GM12892 (cell line): ENCODE measurements at places on chromosomes 5 and 9.

DNA sequence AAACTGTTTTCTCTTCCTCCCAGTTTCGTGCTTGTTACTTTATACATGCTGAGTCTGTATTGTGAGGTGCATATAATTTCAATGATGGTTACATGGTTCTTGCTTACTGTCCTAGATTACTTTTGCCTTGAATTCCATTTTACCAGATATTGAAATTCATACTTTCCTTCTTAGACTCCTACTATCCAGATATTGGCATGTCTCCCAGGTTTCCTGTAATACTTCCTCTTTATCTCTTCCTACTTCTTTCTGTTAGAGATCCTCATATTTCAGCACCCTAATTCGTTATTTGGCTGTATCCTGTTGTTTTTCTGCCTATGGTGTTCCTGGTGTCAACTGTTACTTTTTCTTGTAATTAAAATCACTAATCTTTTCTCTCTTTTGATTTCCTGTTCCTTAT is 522.1 kb downstream of the CCDC171 start:
- no peak for DNase-seq

GRCh38 chr5:63700241-63700640 is 262.0 kb downstream of the HTR1A start:
- DNase-seq: no peak

GRCh38 chr5:134577022-134577795 is 51.7 kb downstream of the JADE2 start:
- no peak for DNase-seq

- DNase-seq: no peak
Observed at GRCh38 chr5:9194509-9194908, 351.4 kb downstream of the SEMA5A start.

DNA sequence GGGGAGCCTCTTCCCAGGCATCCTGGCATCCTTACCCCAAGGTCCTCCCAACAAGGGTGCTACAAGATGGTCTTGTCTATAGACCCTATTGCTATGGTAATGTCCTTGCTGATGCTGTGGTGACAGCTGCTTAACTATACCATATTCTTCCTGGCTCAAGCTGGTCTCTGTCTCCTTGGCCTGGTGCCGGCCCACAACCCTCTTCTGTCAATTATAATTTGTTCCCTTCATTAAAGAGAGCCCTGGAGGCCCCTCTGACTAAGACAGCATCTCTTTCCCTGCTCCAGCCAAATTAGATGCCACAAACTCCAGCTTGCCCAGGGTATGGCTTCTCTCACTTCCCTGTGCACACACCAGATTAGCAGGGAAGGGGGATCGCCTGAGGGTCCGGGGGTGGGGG is 86.7 kb downstream of the PSD2 start:
- DNase-seq: no peak

DNA sequence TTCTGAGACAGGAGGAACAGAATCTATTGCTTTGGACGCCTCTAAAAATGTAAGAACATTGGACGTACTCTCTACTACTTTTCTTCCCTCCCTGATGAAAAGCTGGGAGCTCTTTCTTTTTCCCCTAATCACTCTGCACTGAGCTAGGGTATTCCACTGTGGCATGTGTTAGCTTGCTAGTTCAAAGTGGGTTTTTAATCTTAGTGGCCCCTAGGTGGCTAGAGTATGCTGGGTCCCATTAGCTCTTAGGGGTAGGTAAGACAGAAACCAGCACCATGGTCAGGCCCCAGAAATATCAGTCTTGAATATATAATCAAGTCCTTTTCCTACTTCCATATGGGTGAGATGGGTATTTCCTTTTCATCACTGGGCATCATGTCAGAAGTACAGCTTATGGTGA is 945.2 kb upstream of the PTPRD start:
- DNase-seq: no peak

DNA sequence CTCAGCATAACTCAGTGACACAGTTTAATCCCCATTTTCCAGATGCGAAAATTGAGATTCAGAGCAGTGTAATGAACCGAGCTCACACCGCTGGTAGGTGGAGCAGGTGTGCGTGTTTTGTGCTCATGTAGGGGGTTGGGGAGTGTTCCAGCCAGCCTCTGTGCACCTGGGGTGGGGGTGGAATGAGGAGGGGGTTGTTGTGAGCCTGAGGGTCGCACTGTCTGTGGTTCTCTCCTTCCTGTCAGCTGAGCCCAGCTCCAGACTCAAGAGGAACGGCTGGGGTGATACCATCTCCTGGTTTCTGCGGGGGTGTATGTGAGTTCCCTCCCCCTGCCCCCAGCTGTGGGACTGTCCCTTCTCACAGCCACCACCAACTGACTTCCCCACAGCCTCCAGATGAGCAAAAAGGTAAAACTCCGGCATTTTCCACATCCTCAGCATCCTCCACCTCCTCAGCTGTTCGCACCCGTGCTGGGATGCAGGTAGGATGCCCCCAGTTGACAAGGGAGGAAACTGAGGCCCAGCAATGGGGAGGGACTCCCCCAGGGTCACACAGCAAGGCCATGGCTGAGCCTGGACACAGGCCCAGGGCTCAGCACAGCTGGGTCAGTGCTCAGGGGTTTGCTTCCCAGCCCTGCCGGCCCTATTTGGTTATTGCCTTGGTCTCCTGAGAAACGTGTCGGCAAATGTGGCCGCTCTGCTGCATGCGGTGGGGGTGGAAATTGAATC is 2.1 kb downstream of the SH2D3C start:
- peak; percentile 68 for DNase-seq

GRCh38 chr5:56456002-56456401 is 222.9 kb upstream of the ANKRD55 start:
- DNase-seq: no peak

DNA sequence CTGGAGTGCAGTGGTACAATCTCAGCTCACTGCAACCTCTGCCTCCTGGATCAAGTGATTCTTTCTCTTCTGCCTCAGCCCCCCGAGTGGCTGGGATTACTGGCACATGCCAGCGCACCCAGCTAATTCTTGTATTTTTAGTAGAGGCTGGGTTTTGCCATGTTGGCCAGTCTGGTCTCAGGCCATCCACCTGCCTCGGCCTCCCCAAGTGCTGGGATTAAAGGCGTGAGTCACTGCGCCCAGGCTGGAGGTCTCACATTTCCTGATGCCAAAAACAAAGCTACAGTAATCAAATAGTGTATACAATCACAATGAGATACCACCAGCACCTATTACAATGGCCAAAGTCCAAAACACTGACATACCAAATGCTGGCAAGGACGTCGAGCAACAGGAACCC is 51.1 kb downstream of the TTLL11 start:
- DNase-seq: no peak

- DNase-seq: no peak
Observed at GRCh38 chr5:133756036-133756435, 143.7 kb upstream of the FSTL4 start.

DNA sequence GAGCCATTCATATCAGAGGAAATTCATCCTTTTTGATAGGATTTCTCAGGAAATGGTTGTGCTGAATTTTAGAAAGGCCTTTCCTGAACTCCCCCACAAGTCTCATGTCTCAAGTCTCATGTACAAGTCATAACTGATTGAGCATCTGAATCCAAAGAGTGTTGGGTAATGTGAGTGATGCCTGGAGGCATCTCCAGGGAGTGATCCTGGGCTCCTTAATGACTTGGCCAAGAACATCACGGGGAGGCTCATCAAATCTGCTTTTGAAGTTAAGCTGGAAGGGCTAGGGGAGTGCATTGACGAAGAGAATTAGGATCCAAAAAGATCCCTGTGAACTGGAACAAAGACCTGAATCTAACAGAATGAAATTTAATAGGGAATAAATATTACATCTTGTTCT is 79.2 kb downstream of the MAST4 start:
- DNase-seq: no peak
